ENCODE measurements at places on chromosomes 16 and 17. TPM values are rescaled to one million over a fixed set of nuclear protein-coding genes. Genes with fewer than 3 reads are reported as not detected.

GRCh38 chr17:77615703-77616253 is 342.7 kb upstream of the TNRC6C start:
- no peak for DNase-seq

The BRICD5 gene
- 17.3 TPM for total RNA-seq

DNA sequence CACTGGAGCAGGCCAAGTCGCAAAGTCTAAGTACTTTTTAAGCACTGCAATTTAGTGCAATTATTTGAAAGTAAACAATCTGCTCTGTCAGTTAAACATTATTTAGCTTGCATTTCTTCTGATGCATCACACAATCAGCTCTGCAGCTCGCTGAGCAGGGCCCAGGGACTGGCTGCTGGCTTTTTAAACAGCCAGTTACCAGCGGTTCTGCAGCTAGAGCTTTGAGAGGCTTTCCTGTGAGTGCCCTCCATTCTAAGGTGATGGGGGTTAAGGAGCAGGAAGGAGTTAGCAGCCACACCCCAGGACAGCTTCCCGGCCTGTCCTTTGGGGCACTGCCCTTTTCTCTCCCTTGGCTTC is 154.3 kb downstream of the SALL1 start:
- DNase-seq, result no peak

The SLC13A2 gene
- not detected for total RNA-seq

The PLLP gene
- 0.26 TPM for total RNA-seq

DNA sequence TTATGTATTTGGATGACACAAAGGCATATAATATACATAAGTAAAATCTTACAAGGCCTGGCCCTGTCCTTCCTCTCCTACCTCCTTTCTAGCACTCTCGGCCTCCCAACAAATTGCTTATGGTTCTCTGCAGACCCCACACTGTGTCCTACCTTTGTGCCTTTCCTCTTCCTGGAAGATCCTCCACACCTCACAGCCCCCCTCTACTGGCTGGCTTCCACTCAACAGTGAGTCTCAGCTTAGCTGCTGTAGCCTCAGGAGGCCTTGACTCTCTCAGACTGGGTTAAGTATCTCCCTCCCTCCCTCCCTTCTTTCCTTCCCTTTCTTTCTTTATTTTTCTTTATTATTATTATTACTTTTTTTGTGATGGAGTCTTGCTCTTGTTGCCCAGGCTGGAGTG is 8.3 kb upstream of the SLC52A1 start:
- DNase-seq, result no peak

Measured in activated naive CD8-positive, alpha-beta T cell treated with anti-CD3 and anti-CD28 coated beads, Interleukin-2, amount 10 ng/mL, durations not matched to agents 7 days and 5 days (primary cell).